ENCODE measurements at places on chromosomes 2 and 18.

GRCh38 chr18:28175150-28175929 lies 1.6 kb downstream of the CDH2 start:
- DNase-seq, result no peak

GRCh38 chr2:734496-734895 lies 57.3 kb upstream of the TMEM18 start:
- no peak for DNase-seq

DNA sequence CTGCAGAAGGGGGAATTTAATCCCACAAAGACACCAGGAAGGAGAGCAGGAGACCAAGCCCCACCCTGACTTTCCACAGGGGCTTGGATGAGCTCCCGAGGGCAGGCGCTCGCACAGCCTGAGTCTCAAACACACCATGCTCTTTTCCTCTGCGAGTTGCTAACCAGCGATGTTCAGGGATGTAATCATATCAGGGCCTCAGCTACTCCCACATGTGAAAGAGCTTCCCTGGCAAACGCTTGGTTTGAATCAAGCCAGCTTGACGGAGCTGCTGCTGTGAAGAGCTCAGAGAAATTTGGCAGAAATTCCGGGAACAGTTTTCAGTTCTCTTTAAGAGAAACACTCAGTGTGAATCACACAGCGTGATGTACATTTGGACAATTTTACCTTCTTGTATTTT lies 385.8 kb downstream of the GALR1 start:
- no peak for DNase-seq

- DNase-seq, result no peak
Observed at GRCh38 chr18:34483198-34483597, 226.9 kb upstream of the DTNA start.

GRCh38 chr18:44958040-44958439 lies 277.4 kb downstream of the SETBP1 start:
- no peak for DNase-seq

DNA sequence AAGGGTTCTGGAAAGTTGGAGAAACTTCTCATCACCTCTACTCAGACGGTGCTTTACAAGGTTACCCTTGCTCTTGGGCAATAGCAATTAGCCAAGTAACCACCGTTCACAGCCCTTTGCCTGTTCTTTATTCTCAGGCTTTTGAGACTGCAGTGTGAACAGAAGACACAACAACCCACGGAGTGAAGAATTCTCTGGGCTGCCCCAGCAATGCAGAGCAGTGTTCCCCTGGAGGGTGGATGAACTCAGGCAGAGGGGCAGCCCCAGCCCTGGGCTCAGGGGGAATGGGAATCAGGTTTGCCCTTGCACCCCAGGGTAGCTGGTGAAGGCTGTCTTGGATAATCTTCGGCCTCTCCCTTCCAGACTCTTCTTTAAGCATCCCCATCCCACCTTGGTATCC lies 69.1 kb downstream of the MCFD2 start:
- DNase-seq, result no peak

DNA sequence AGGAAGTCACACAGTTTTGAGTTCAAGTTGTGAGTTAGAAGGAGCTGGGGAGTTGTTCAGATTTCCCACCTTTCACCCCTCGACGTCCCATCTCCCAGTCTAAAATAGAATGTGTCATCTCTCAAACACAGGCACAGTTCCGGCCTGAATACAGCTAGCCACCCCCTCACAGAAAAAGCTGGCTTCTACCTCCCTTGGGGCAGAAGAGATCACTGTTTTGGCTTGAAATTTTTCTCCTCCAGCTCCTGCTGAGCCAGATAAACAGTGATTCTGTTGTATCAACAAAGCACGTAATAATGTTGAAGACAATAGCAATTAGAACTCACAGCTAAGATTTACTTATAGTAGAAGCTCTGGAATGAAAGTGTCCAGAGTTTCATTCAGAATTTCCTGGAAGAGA lies 74.7 kb downstream of the KIAA2012 start:
- no peak for DNase-seq

DNA sequence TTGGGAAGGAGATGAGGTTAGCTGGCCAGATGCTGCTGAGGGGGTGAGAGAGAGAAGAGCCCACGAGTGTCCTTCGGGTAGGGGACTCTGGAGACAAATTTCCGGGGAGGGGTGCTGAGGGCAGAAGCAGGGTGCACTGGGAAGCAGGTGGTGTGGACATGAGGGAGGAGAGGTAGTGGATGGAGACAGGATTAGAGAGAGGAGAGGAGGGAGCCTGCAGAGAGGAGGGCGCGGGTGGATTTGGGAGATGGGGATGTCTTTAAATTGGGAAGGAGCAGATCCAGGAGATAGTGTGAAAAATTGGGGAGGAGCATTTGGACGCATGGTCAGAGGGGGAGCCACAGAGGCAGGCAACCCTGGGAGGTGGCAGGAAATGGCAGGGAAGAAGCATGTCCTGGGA lies 154.7 kb downstream of the DYSF start:
- DNase-seq, result no peak

DNA sequence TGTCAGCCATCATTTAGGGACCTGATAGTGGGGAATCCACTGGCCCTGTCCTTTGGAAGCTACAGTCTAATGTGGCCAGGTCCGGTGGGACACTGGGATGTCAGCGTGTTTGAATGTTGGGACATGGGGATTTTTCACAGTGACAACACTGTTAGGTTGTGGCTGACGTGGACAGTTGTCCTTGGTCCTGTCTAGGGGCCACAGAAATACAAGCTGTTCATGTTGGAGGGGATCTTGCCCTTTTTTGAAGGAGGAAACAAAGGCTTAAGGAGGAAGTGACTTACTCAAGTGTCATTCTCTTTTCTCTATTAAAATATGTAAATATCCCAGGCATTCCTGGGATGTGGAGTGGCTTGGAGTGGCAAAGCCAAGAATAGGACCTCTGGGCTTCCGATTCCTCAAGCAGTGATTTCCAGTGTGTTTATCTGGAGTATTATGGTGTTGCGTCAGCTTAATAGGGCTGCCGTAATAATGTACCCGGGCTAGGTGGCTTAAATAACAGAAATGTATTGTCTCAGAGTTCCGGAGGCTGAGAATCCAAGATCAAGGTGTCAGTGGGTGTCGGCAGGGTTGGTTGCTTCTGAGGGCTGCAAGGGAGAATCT lies 8.5 kb downstream of the ACOXL start:
- no peak for DNase-seq

- DNase-seq, result no peak
Observed at GRCh38 chr2:224181534-224182155, 142.6 kb upstream of the SERPINE2 start.

DNA sequence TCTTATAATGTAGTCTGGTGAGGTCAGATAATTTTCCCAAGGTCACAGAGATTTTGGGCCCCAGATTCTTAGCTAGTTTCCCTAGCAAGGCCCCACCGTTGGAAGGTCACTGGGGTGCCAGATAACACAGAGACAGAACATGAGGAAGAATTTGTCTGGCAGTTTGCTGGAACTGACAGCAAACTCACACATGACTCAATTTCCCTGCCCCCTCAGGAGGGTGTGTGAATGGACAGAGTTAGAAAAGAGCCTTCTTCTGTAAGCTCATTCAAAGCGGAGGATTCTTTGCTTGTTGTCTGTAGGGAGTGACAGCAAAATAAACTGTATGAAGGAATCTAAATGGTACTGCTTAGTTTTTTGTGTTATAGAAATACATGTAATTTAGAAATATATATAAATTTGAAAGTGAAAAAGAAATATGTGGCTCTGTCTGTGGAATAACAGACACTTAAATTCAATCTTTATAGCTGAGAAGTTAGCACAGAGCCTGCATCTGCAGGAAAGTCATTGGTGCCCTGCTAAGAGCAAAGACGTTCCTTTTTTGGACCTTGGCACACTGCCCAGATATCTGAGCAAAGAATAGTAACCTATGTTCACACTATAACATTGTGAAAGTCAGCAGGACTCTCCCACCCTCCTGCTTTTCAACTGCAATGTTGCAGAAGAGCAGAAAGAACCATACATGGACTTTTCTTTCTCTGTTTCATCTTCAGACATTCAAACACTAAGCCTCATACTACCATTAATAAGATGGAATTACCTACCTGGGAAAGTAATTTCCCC lies 2.1 kb downstream of the MDH1 start:
- no peak for DNase-seq

GRCh38 chr2:111116011-111116746 lies 4.5 kb upstream of the BCL2L11 start:
- DNase-seq, result no peak

Measured in germinal center (tissue), 1 donor.